ENCODE measurements at places on chromosomes 16 and 17. TPM values are rescaled to one million over a fixed set of nuclear protein-coding genes. Genes with fewer than 3 reads are reported as not detected.

- DNase-seq: no peak
Measured at GRCh38 chr17:50047488-50048126, 8.3 kb upstream of the ITGA3 start.

DNA sequence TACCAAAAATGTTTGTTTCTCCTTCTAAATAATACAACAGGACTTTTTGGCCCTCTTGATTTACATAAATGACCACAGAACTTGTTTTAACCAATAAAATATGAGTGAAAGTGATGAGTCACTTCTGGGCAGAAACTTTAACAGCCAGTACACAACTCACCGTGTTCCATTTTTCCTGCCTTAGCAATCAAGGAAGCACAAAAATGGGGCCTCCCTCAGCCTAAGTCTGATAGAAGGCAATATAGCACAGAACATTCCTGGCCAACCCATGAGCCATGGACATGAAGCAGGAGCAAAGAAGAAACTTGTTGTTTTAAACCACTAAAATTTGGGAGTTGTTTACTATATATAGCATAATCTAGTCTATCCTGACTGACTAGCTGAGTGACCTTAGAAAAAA is 61.1 kb upstream of the MTMR4 start:
- no peak for DNase-seq

DNA sequence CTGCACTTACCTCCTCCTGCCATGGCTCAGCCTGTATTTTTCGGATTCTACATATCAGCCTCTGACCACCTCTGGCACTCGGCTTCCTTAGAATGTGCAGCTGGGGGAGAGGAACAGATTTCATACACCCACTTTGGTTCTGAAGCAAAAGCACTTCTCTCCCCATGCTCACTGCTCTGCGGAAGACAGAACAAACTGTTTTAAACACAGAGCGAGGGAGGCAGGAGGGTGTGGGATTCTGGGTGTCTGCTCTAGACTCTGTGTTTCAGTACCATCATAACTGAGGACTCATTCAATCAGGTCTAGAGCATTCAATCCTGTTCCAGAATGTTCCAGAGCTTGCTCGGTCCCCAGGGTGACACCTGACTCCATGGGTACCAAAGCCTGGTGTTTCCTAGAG is 239.1 kb downstream of the GRIN2A start:
- no peak for DNase-seq

DNA sequence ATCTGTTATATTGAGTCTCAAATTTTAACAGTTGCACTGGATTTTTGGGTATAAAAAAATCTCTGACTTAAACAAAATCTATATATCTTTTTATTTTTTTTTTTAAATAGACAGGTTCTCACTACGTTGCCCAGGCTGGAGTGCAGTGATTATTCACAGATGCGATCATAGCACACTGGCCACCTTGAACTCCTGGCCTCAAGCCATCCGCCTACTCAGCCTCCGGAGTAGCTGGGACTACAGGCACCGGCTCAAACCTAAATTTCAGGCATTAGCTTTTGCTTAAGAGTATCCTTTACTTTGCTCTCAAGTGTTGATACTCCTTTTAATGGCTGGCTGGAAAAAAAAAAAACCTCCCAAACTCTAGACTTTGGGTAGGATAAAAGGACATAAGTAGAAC is 61.6 kb downstream of the RPGRIP1L start:
- peak; percentile 27 for DNase-seq

- DNase-seq: no peak
Measured at GRCh38 chr17:74565126-74565525, 2.2 kb downstream of the CD300H start.

DNA sequence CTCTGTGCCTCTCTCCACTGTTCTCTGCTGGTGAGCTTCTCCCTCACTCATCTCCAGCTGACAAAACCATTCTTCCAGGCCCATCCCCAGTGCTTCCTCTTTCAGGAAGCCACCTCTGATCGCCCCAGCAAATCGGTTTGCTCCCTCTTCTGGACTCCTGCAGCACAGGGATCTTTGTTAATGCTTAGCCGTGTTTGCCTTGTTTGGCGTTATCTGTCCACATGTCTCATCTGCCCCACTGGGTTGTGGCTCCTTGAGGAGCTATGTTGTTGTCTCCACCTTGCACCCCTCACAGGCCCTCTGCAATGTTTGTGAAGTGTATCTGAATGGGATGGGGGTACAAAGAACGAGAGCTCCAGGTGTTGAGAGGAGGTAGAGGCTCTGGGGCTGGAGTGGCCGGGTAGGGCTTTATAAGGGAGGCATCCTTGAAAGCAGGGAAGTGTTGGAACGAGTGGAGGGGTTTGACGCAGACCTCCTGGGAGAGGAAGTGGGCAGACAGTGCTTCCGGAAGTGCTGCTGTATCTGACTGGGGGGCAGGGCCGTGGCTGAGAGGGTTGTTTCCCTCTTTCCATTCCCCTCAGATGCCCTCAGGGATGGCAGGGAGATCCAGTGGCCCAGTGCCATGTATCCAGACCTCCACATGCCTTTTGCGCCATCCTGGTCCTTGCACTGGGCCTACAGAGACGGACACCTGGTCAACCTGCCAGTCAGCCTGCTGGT is 27.8 kb downstream of the CASKIN2 start:
- DNase-seq: peak; percentile 35

GRCh38 chr16:19912455-19913339 is 28.0 kb upstream of the GPRC5B start:
- DNase-seq: no peak

DNA sequence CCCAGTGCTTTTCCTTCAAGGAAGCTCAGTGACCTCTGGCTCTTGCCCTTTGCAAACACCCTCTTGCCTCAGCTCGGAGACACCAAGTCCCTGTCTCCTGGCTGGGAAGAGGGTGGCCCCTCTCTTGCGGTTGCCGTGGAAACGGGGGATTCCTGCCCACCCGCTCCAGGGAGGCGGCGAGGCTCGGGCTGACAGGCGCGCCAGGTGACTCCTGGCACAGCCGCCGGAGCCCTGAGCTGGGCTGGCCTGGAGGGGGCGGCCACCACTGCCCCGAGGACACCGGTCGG is 71.4 kb downstream of the ABR start:
- DNase-seq: peak; percentile 58

- DNase-seq: no peak
Measured at GRCh38 chr16:425740-426114, 278 bp downstream of the RAB11FIP3 start.

DNA sequence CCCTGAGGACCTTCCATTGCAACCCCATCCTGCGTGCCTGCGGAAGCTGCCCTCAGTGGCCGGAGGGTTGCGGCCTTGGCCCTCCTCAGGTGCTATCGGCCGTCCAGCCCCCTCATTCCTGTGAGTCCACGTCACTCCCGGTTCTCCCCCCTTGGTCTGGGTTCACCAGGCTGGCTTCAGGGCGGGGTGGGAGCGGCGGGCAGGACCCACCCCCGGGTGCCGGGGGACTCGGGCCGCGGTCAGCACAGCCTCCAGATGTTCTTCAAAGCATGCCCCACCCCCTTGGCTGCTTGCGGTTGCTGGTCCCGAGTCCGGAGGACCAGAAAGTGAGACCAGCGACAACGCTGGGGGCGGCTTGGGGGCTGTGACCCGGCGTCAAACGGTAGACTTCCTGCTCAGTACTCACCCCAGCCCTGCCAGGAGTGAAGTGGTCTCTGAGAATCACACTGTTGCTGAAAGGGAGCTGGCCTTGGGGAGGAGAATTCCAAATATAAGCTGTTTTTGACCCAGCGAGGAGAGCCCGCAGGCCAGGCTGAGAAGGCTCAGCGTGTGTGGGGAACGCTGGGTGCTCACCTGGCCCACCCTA is 4.5 kb downstream of the ZNF469 start:
- DNase-seq: peak; percentile 65

- DNase-seq: no peak
Measured at GRCh38 chr16:66446737-66447136, 19.6 kb downstream of the BEAN1 start.

DNA sequence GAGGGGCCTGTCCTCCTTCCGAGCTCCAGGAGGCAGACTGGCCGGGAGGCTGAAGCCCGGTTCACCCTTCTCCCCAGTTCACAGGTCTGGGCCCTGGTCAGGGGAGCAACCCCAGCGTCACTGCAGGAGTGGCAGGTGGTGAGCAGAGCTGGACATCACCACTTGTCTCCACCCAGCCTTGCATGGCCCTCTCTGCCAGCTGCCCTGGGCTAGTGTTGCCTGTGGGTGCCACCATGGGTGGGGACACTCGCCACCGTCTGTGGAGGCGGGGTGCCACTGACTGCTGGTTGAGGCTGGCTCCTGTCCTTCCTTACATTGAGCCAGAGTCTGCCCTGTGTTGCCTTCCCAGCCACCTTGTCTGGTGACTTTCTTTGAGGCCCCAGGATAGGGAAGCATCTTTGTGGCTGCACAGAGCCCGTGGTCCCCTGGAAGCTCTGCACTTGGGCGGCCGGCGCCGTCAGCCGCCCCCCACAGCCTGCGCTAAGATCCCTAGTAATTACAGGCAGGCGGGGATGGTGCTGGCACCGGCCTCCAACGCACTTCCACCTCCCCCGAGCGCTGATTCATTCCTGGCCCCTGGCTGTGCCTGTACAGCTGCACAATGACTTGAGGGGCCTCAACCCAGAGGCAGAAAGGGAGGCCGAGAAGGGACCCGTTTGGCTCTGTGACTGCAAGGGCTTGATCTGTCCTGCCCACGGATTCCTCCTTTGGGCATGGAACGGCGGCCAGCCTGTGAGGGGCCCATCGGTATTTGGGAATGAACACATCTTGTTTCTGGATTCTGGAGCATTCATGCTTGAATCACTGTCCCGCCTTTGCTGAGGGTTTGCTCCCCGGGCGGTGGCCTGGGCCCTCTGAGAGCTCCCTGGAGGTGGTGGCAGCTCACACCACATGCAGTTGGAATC is 5.2 kb downstream of the BAIAP2 start:
- DNase-seq: peak; percentile 60

DNA sequence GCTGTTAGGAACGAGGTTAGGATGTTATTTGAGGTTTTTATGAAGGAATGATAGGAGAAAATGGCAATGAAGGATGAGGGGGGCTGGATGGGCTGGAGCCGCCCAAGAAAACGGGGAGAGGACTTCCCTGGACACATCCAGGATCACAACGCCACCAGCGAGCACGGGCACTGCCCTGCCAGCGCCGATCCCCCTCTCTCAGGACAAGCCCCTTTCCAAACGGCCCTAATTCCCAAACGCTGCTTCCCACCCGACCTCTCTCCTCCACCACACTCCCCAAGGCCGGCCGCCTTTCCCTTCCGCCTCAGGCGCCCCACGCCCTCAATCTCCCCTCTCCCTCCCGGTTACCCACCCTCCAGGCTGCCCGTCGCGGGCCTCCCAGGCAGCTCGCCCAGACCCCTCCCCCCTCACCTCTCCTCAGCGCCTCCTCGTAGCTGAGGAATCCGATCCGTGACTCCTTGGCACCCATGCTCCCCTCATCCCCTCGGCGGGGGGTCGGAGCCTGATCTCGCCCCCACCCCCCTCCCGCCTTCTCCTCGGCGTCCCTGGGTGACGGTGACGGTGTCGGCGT is 377 bp downstream of the USP32 start:
- no peak for DNase-seq

DNA sequence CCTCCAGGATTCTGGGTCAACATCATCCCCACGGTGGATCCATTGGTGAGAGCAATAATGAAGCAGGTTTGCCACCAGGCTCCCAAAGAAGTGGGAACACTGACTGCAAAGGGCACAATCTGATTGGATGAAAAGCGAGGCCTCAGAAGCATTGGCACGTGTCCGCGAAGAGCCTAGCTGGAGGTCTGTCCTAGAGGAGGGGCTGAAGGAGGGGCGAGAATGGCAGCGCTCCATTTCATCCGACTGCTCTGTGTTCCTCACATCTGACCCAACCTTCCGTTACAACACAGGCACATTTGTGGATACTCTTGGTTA is 79.9 kb downstream of the MRC2 start:
- no peak for DNase-seq

GRCh38 chr17:76492123-76492988 is 8.9 kb downstream of the RHBDF2 start:
- no peak for DNase-seq

- DNase-seq: no peak
Measured at GRCh38 chr17:21242026-21242697, 11.0 kb downstream of the NATD1 start.

The NEUROD2 gene
- 0.04 TPM for polyA plus RNA-seq

The RASD1 gene
- polyA plus RNA-seq: 5.3 TPM

The SMPD3 gene
- 0.54 TPM for polyA plus RNA-seq

The SYT17 gene
- 4.1 TPM for polyA plus RNA-seq

The MYL4 gene
- polyA plus RNA-seq: 1,465 TPM

The KRTAP4-3 gene
- polyA plus RNA-seq: not detected

The SLC16A11 gene
- polyA plus RNA-seq: 0.45 TPM

The FOXJ1 gene
- 0.12 TPM for polyA plus RNA-seq

The RGS9 gene
- 3.5 TPM for polyA plus RNA-seq

Data from muscle of back (tissue), 13 donors.